ENCODE measurements at places on chromosomes 12 and 14. TPM values are rescaled to one million over a fixed set of nuclear protein-coding genes. Genes with fewer than 3 reads are reported as not detected.
A peak's percentile ranks its signal among the peaks of the same experiment; 100 is the strongest.

GRCh38 chr14:90820958-90821357 lies 4.7 kb upstream of the TTC7B start:
- DNase-seq, result no peak

DNA sequence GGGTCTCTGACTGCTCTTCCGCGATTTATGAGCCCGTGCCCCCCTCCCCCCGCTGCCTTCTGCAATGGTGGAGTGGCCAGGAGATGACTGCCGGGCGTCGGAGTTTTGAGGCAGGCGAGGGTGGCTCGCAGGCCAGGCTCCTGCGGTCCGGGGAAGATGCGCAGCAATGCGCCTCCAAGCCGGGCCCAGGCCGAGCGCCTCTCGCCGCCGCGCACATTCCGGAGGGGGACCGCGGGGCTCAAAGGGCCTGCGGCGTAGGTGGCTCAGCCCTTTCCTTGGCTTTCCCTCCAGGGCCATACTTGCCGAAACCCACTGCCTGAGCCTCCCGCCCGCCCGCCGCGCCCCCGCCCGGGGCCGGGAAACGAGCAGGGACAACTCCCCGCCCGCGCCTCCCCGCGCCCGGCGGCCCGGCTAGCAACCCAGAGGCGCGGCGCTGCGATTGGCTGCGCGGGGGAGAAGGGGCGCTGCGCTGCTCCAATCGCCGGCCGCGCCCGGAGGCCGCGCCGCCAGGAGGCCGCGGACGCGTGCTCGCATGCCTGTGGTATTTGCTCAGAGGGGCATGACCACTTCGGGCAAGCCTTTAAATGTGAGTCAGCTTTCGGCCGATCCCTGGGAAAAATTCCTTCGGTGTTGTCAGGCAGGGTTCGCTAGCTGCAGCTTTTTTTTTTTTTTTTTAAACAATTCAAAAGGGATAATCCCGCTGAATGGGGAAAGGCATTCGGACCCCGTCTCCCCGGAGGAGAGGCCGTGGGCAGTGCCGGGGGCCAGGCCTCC lies 157.9 kb upstream of the PARP11 start:
- DNase-seq, result peak; percentile 99

GRCh38 chr14:53027041-53027440 lies 76.2 kb upstream of the FERMT2 start:
- DNase-seq, result no peak

DNA sequence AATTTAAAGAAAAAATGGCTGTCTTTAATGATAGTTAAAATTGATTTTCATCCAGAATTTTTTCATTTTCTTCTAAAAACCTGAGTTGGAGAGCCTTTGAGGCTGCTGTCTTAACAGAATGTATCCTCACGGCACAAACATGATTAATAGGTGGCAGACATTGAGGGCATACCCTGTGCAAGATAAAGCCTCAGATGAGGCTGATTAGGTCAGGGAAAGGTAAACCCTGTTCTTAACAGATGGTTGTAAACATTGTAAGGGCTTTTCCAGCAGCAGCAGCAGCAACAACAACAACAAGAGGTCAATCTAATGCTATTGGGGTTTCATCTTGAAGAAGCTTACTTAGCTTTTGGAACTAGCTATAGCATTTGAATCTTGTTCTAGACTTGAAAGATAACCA lies 17.4 kb downstream of the GNG2 start:
- DNase-seq, result no peak

DNA sequence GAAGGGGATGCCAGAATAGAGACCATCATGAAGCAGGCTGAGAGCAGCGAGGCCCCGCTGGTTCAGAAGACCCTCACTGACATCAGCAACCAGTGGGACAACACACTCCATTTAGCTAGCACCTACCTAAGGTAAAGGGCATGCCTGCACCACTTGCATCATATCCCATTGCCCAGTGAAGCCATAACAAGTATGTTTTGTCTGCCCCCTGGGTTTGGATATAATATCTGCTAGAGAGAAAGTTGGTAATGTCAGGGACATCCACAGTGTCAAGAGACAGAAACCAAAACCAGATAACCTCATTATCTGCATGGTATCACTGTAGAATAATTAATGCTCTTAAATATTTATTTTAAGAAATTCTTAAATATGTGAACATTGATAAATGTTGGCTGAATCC lies 173.8 kb downstream of the SYNE2 start:
- DNase-seq, result no peak

Gene GDF3
- 9.1 TPM for total RNA-seq

Gene KIF5A
- 18.5 TPM for total RNA-seq

DNA sequence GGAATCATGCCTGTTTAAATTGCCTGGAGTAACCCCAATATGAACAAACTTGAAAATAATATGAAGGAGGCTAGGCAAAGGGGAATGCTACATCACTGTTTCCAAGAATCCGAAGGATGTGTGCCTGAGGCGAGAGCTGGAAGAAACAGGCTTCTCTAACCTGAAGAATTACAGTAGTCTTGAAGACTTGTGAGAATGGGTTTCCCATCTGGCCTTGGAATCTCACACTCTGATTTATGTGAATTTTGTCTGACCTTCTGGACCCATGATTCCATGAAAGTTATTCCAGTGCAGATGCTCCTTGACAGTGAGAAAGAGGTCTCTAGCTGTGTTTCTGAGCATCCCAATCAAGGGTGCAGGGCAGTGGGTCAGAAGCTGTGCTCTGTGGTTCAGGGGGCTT lies 122.1 kb upstream of the PARP11 start:
- no peak for DNase-seq

All from H9 (cell line).